ENCODE measurements at places on chromosomes 4 and X.

DNA sequence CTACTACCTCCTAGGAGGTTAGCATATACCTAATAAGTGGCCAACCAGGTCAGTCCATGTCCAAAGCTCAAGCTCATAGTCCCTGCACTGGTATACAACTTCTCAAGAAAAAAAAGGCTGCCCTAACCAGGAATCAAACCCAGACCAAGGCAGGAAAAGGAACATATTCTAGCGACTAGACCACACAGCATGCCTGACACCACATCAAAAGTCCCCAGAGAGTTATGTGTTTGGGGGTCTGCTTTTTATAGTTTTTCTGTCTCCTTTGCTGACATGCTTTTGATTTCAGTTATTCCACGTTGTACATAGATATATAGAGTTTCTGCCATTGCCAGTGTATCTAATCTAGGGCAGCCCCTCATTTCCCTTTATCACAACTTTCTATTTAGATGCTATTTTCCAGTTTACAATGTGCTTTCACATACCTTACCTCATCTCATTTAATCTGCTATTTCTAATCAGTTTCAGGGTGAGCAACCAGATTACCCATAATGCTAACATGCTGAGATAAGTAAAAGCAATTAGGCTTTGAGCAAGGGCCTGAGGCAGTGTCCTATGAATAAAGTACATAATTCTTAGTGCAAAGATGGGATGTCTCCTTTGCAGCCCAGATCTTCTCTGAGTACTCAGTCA is 17.8 kb downstream of the ARHGEF6 start:
- DNase-seq = no peak

GRCh38 chrX:29553542-29553941 is 661.8 kb upstream of the MAGEB2 start:
- DNase-seq = no peak

- DNase-seq = no peak
Observed at GRCh38 chr4:95158626-95159025, 390.1 kb downstream of the UNC5C start.

GRCh38 chr4:176002007-176002613 is 63.5 kb upstream of the WDR17 start:
- DNase-seq = no peak

DNA sequence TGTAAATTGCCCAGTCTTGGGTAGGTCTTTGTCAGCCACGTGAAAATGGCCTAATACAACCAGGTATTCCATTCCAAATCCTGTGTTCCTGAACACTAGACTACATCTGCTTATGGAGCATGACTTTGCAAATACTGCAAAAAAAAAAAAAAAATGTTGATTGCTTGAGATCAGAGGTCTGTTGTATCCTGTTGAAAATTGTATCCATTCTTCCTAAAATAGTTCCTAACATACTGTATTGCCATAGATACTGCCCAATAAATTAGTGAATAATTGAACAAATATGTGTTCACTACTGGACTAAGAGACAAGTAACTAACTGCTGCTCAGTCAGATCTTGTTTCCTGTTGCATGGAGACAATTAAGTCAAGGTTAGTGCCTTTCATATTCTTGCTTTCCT is 164.3 kb upstream of the PABPC4L start:
- no peak for DNase-seq

GRCh38 chr4:90536408-90536807 is 409.2 kb downstream of the CCSER1 start:
- DNase-seq = no peak
